Stimulated activated CD4-positive, alpha-beta T cell treated with anti-CD3 and anti-CD28 coated beads, Interleukin-1b, Interleukin-23, amount 100 ng/mL, for 48 hours (primary cell): ENCODE measurements at places on chromosomes 6 and 20.

- no peak for DNase-seq
Measured at GRCh38 chr6:19472850-19473249, 364.3 kb upstream of the ID4 start.

DNA sequence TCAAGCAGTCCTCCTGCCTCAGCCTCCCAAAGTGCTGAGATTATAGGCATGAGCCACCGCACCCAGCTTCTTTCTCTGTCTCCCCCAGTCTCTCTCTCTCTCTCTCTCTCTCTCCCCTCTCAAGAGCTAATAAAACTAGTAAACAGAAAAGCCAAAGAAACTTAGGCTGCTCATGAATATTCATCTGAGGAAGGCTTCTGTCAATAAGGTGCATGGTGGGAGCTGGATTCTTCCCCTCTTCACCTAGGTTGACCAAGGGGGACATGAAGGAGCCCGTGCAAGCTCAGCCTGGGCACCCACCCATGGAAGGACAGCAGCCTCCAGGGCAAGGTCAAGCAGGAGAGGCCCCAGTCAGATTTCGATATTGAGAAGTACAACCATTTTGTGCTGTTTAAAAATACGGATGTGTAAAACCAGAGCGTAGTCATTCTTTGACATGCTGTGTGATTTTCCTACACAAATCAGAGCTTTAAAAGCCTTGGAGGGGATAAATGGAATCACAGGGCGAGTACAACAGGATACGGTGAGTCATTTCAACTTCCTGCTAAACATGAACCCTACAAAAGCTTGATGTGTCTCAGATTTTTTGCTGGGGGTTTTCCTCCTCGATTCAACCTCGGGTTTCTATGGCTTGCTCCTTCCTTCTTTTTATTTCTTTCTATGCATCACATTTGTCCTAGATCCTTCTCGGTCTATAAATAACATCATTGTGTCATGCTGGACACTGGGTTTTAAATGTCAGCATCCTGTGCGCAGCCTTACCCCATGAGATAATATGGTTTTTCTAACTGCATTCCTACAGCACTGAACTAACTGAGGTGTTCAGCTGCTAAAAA, 368.9 kb upstream of the JARID2 start:
- DNase-seq = peak; percentile 44

DNA sequence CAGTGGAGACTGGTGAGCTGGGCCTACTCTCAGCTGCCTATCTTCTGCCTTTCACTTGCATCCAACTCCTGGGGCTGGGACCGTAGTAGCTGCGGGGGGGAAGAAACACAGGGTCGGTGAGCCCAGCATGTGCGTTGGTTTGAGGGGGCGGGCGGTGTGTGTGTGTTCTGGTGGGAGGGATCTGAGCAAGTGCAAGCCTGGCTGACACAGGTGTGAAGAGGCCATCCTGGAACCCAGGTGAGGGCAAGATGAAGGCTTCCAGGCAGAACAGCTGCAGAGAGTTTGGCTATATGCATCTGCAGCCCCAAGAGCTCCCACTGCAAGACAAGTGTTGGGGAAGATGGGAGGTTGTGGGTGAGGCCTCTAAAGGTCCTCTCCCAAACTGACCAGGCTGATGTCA, 30.6 kb downstream of the MOCS1 start:
- no peak for DNase-seq

DNA sequence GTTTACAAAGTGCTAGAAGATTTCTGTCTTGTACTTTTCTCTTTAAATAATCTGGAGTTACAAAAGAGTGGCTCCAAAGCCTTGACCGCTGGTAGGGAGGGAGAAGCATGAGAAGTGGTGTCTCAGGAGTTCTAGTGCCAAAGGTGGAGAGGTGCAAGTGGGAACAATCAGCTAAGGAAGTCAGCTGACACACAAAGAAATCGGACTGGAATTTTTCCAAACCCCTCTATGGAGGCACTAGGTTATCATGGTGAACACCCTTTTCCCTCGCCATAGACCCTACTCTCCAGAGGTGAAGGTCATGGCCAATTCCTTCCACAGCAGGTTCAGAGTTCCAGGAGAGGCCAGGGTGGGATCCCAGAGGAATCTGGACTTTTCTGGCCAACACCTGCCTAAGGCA, 14.8 kb downstream of the PLAGL2 start:
- DNase-seq = no peak

- DNase-seq = no peak
Measured at GRCh38 chr6:150544793-150545192, 54.9 kb upstream of the PLEKHG1 start.

DNA sequence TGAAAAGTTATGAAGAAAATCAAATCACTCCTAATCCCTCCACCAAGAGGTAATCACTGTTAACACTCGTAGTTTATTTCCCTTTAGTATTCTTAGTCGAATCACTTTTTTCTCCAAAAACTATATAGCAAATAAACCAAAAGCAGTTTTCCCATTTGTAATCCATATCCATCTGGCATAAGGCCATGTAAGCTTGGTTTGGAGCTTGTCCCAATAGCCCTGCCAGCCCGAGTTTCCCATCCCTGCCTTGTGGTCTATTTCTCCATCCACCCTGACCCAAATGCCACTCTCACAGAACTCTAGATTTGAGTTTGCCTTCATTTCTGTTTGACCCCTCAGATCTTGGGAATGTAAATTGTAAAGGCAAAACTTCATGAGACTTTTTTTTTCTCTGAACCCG, 71.8 kb upstream of the DSP start:
- DNase-seq = no peak

DNA sequence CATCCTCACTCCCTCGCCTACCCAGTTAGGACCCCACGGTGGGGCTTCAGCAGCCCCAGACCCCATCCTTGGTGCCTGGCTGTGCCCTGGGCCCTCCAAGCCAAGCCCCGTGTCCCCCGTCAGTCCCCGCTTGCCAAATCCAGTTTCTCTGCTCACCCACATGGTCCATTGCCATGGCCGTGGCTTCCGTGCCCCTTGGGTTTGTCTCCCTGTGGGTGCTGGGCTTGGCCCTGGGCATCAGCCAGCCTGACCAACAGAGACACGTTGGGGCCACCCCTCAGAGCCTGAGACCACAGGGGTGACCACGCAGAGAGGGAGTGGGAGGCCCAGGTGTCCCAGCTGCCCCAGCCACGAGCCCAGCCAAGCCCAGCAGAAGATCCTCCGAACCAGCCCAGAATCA, 7.7 kb downstream of the SS18L1 start:
- DNase-seq = no peak

DNA sequence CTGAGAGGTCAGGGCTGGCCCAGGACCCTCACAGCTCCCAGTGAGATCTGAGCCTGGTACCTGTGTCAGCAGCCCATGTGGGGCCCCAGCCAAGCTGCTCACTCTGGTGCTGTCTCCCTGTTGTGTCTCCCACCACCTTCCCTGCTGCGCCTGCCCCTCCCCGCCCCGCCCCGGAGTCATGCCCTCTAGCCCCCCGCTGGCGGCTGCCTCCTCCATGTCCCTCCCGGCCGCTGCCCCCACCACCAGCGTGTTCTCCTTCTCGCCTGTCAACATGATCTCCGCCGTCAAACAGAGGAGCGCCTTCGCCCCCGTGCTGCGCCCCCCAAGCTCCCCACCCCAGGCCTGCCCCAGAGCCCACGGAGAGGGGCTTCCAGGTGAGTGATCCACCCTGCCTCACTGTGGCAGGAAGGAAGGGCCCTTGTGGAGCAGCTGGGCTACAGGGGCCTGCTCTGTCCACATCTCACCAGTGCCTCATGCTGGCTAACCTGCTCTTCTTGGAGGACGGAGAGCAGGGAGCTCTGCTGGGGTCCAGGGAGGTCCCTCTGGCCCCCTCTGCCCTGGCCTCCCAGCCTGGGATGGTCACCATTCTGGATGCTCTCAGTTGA, 44.9 kb downstream of the CPXM1 start:
- DNase-seq = no peak

- DNase-seq = no peak
Measured at GRCh38 chr6:136232701-136233100, 17.4 kb downstream of the MTFR2 start.

DNA sequence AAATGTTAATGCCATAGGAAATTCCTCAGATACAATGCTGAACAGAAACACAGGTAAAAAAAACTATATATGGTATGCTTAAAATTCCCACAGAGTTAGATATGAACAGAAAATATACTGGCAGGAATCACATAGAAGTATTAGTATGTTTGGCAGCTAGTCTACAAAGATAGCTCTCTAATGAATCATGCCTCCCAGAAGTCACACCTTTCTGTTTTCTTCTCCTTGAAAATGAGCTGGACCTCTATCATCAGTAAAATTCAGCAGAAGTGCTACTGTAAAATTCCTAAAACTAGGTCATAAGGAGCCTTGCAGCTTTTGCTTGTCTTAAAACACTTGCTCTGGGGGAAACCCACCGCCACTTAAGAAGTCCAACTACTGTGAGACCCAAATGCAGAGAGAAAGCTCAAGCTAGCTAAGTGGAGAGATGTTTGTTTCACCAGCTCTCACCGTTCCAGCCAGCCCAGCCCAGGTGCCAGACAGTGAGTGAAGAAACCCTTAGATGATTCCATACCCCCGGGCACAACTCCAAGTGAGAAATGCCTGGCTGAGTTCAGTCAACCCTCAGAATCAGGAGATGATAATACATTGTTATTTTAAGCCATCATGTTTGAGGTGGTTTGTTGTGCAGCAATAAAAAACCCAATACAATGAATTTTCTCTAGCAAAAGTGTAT, 43.0 kb downstream of the TSPYL4 start:
- DNase-seq = no peak

GRCh38 chr6:41021832-41022231, 17.2 kb downstream of the UNC5CL start:
- no peak for DNase-seq

- no peak for DNase-seq
Measured at GRCh38 chr20:58010666-58011065, 217.8 kb downstream of the ANKRD60 start.

GRCh38 chr20:43357352-43357751, 100.3 kb upstream of the SRSF6 start:
- DNase-seq = no peak

- no peak for DNase-seq
Measured at GRCh38 chr6:16244869-16245451, 6.6 kb downstream of the GMPR start.

DNA sequence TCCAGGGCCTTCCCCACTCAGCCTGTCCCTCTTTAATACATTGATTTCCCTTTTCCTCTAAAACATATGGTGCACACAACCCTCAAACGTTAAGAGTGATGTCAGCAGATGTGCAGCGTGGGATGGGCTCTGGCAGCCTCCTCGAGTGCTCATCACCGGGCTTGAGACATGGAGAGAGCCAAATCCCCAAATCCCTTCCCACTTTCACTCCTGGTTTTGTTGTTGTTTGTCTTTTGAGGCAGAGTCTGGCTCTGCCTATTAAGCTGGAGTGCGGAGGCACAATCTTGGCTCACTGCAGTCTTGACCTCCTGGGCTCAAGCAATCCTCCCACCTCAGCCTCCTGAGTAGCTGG, 5.8 kb upstream of the PLTP start:
- DNase-seq = no peak

DNA sequence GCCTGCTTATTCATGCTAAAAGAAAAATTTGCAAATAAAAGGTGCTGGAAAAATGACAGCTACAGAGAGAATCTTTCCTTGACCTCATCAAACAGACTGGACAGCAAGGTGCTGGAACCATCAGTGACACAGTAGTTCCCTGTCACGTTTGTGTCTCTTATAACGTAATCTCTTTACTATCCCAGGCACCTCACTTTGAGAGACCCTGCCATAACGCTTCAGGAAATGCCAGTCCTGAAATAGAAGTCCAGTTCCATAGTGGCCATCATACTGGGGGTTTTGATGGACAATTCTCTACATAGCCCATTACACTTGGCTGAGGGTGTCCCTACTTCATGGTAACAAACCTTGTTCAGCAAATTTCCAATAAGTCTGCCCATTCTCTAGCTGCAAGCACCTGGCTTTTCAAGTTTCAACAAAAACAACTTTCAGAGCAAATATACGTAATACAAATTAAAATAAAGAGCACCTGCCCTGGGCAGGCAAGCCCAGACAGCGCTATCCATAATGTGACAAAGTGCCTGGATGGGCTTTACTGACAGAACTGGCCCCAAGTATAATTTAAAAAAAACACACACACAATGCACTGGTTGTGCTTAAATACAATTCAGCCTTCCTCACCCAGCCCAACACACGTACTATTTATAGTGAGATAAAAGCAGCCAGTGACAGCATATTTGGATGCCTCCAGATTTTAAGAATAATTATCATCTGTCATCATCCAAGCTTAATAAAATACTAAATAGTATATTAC, 38.7 kb downstream of the CNKSR3 start:
- no peak for DNase-seq

DNA sequence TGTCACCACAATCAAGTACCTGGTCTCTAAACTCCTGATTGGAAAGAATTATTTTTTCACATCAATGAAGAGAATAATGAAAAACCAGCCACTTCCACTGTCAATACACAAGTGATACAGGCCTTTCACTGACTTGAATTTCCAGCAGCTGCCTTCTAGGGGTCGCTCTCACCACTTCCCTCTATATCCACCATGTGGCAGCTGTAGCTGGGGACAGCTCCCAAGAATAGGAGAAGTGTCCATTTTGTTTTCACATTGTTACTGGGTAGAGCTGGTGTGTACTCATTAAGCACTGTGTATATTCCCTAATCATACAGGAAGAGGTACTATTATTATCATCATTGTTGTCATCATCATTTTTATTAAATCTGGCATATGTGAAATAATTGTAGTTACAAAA, 438.4 kb upstream of the SPTLC3 start:
- no peak for DNase-seq

DNA sequence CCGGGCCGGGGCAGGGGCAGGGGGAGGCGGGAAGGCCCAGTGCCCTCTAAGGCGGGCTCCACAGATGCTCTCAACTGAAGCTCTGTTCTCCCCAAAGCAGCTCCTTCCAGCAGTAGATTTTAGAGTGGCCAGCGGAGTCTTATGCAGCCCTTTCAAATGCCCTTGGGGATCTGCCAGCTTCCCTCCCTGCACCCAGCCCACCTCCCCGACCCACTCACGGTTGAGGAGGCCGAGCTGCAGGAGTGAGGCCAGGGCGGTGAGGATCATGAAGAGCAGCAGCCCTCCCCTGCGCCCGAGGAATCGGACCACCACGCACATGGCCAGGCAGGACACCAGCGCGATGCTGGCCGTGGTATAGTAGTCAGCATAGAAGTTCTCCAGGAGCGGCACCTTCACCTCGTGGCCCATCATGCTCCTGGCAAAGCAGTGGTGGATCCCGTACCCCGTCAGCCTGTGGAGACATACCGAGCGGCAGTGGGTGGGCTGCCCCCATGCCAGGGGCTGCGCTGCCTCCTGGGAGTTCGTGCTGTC, 28.0 kb downstream of the PSMG4 start:
- DNase-seq = no peak

DNA sequence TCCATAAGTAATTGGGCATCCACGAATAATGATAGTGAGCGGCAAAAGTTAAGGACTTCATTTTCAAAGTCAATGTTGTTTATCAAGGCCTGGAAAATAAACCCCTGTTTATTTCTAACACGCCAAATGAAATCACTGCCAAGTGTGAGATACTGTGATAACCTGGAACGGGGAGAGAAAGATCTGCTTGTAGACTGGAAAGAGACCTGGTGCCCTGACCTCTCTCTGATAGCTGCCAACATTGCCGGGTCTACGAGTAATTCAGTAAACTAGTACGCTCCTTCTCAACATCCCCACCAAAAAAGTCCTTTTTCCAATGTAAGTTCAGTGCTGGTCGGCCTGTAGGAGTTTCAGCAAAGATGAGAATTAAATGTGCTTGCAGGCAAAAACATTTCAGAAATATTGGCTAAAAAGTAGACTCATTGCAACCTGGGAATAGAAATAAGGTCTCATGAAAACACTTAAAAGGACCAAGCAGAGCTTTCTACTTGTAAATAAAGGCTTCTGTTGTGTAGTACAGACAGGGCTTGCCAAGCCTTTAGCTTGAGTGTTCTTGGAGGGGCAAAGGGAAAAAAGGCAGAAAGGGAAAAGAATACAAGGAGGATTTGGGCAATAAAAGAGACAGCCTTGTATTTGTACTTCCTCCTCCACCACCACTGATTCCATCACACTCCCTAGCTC, 43.9 kb downstream of the PDE7B start:
- no peak for DNase-seq
